ENCODE measurements at places on chromosomes 13 and 19.

GRCh38 chr19:51948975-51949374 lies 21.7 kb downstream of the ZNF613 start:
- DNase-seq: peak; percentile 79

GRCh38 chr13:23966691-23967615 lies 69.7 kb upstream of the C1QTNF9B start:
- no peak for DNase-seq

DNA sequence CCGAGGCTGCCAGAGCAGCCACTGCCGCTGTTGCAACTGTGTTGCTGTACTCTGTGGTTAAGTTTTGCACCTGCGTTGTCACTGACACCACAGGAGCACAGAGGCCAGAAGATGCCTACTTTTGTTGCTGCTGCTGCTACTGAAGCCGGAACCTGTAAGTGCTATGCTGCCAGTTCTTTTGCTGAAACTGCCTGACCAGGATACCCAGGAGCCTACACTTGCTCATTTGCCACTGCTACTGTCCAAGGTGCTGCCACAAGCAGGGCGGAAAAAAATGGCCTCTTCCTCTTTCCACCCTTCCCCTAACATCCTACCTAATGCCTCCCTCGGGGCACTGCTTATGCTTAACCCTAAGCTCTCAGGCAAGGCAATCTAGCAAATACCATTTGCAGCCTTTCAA lies 29.0 kb upstream of the NBEA start:
- DNase-seq: no peak

DNA sequence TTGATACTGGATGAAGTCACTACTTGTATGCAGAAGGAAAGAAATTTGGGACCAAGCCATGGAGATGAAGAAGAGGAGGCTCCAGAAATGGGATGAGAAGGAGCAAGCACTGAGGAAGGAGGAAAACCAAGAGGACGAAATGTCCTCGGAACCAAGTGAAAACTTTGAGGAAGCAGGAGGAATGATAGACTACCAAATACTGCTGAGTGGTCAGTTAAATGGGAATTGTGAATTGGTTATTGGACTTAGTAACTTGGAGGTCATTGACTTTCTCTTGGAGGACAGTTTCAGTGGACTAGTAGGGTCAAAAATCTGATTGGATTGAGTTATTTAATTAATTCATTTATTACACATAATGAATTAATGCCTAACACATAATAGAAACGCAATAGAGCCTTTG lies 167.9 kb downstream of the MYO16 start:
- no peak for DNase-seq

DNA sequence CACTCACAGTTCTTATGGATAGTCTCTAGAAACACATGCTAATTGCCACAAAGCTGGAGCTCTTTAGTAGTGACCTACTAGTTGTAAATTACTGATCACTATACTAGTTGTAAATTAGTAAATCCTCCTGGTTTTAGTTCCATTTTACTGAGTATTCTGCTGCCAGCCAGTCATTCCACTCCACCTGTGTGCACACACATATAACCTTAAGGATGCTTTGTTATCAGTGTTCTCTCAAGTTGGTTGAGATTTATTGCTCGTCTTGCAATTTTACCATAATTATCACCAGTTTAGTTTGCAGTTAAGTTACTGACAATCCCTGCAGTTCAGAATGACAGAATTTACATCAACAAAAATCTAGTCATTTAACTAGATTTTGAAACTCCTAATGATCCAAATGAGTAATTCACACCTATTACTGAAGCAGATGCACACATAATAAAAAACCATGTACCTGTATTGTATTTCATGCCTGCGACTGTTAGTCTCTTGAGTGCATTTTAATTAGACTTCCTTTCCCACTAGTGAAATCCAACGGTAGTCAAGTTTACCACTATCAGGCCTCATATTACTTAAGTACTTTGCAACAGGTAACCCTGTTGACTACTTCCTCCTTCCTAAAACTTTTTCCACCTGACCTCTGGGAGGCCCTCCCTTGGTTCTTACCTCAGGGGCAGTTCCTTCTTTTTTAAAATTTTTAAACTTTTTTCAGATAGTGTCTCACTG lies 7.6 kb downstream of the TPT1 start:
- DNase-seq: no peak

DNA sequence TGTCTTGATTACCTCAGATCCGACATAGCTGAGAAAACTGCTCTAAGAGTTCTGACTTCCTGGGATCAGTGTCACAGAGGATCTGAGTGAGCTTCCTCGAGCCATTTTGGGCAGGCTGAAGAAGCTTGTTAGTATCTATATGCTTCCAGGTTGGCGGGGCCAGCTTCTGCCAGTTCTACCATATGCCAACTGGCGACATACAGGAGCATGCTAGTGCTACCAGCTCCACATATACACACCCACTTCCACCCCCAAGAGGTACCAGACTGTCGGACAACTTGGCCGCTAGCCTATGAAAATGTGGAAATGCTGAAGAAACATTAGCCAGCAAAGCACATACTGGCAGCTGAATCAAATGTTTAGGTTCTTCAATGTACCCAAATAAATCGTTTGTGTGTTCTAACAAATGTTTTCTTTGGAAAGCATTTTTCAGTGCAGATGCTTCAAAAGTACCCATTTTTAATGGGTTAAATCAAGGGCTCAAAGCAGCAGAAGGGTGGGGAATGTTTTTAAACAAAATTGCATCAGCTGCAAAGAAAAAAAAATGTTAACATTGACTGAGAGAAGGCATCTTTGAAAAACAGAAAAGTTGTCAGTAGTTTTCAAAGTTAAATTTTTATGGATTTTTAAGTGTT lies 163.7 kb downstream of the KLF12 start:
- no peak for DNase-seq

GRCh38 chr13:109918179-109918711 lies 131.9 kb upstream of the IRS2 start:
- no peak for DNase-seq

- no peak for DNase-seq
Observed at GRCh38 chr19:37074819-37075362, 3.3 kb upstream of the ZNF420 start.

GRCh38 chr13:113596321-113597200 lies 12.0 kb downstream of the TFDP1 start:
- DNase-seq: no peak

GRCh38 chr13:44103429-44104196 lies 223.9 kb downstream of the LACC1 start:
- no peak for DNase-seq

DNA sequence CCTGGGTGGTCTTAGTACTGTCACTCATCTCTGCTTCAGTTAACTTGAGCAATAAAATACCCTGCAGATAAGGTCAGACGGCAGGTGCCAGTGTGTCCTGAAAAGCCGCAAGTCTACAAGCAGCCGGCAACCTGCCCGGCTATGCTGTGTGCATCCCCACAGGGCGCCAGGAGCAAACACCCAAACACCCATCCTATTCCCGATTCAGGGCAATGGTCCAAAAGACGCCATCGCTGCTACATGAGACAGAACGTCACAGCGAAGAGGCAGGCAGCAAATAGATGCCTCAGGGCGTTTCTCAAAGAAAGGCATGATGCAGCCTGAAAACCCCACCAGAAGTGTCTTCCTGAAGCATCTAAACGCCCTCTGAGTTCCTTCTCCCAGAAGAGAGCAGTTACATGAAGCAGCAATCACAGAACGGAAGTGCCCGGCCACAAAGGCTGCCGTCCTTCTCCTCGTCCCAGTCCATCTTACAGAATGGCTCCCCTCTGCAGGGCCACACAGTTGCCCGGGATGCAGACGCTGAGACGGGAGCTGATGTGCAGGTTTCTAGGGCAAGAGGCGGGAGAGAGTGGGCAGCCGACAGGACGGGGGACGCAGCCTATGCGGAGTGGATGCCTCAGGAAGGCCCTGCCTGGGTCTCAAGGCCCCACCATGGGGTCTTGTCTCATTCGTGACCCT lies 35.1 kb downstream of the RASA3 start:
- DNase-seq: no peak

GRCh38 chr13:98746968-98747367 lies 5.5 kb downstream of the SLC15A1 start:
- no peak for DNase-seq

GRCh38 chr19:16661480-16662034 lies 618 bp downstream of the TMEM38A start:
- DNase-seq: no peak

- no peak for DNase-seq
Observed at GRCh38 chr19:45593520-45593919, 8.5 kb downstream of the GPR4 start.

DNA sequence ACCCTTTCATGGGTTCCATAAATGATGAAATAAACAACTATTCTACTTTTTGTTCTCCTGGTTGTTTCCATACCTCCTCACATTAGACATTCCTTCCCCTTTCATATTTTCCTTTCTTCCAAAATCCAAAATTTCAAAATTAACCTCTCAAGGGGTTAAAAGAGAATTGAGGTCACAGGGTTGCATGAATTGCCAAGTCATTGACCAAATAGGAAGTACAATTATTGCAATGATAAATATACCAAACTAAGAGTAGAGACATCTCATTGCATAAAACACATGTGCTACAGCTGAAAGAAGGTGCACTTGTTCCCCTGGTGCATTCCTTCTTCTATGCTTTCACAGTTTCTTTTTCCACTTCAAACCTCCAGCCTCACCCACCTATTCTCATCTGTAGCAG lies 136.1 kb downstream of the KCTD12 start:
- DNase-seq: no peak

GRCh38 chr13:36108954-36109353 lies 22.2 kb downstream of the DCLK1 start:
- no peak for DNase-seq

DNA sequence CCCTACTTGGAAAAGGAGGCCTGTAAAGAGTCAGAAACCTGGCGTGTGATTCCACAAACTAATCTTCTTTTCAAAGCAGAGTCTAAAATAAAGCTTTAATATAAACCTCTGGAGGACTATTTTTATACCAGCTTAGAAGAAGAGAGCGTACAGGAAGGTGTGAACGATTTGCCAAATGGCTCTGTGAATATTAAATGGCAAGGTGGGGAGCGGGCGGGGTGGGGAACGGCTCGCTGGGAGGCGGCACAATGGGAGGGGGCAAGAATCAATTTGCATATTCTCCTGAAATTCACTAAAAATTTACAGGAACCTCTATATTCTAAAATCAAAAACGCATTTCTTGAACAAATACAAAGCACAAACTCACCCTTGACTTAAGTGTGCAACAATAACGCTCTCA lies 982 bp downstream of the ZNF780B start:
- no peak for DNase-seq

DNA sequence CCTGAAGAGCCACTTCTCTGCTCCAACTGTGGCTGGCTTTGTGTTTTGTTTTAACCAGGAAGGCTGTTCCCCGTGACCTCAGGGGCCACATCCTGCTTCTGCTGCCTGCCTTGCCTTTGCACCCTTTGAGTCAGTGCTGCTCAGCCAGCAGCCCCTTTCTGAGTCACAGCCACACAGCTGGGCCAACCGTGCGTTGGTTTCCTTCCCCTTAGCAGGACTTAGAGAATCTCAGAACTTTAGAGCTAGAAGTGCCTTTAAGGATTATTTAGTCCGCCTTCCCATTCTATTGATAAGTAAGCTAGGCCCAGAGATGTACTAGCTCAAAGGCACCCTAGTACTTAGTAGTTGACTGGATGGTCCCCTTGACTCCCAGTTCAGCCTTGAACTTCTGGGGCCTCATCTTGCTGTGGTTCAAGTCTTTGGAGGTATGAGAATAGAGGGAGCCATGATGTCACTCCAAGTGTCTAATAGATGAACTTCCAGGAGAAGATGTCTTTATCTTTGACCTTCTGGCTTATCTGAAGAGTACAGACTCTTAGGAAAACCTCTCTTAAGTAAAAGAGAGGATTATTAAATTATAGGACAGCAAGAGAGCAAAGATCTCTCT lies 8.0 kb downstream of the RGCC start:
- peak; percentile 82 for DNase-seq

DNA sequence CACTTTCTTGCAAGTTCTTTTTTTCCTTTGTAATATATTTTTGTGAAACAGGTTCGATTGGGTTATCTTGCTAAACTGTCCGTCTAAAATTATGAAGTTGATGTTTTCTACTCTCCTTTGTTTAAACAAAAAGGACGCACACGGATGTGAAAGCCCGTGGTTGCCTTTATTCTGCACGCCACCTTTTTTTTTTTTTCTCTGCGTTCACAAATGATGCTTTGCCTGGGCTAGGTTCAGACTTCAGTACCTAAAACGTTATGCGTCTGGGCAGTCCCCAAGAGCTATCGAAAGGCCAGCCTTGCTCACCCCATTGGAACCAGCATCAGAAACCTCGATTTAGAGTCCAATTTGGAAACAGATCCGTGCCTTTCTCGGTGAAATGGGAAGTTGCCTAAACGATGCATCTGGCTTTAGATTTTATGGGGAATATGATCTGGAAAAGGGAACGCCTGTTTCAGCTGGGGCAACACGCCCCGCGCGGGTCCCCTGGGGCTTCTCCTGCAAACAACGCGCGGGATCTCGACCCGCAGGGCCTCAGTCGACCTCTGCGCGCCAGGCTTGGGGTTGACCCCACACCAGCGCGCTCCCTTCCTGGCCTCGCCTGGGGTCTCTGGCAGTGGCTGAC lies 113.9 kb downstream of the KCNRG start:
- no peak for DNase-seq

GRCh38 chr19:43809762-43810696 lies 7.8 kb upstream of the LYPD5 start:
- DNase-seq: peak; percentile 42

DNA sequence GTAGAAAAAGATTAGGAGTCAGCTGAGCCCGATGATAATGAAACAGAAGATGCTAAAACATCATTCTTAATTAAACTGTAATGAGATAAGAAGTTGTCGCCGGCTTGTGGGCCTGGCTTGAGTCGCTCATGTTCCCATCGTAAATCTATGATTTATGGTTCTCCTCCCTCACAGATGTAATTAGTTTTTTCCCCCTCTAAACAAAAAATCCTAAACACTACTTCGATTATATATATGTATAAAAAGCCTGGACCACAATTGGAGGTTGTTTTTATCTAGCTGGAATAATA lies 151.3 kb downstream of the PTPRS start:
- DNase-seq: no peak

GRCh38 chr13:52847682-52848432 lies 583 bp downstream of the PCDH8 start:
- DNase-seq: no peak

- DNase-seq: peak; percentile 26
Observed at GRCh38 chr19:56350416-56351045, 35.9 kb upstream of the ZSCAN5A start.

DNA sequence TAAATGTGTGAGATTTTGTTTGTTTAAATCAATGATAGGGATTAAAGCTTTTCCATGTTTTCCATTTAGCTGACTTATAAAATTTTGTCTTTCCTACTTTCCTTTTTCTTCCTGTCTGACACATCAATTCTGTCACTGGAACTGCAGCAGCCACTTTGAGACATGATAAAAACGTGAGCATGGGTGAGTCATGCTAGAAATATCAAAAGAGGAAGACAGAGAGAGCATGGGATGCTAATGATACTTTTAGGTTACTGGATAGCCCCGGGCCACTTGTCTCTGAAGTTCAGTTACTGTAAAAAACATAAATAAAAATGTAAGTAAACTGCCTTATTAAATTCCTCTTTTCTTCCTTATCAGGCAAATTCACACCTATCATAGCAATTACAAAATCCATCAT lies 1332.0 kb upstream of the PCDH20 start:
- DNase-seq: no peak

GRCh38 chr13:26010487-26011207 lies 41.2 kb downstream of the SHISA2 start:
- DNase-seq: no peak

- DNase-seq: no peak
Observed at GRCh38 chr19:11423164-11423790, 4.2 kb upstream of the RGL3 start.
